A673 (cell line): ENCODE measurements at places on chromosomes 16 and 17.

DNA sequence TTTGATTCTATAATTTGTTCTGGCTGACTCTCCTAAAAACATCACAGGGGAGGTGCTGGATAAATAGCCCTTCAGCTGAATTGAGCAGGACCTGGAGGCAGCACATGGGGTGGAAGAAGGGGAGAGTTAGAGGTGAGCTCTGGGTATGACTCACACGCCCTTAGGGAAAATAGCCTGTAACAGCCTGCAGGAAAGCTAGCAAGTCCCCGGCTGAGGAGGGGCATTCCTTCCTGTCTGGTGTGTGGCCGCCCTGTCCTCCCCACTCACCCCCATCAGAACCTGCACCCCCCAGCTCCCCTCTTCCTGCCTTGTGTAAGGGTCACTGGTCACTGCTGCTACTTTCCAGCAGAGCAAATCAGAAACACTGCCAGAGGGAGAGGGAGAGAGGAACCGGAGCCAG lies 187.4 kb downstream of the C16orf95 start:
- DNase-seq, result no peak

- DNase-seq, result no peak
Observed at GRCh38 chr17:43829738-43830137, 3.2 kb downstream of the MPP3 start.

DNA sequence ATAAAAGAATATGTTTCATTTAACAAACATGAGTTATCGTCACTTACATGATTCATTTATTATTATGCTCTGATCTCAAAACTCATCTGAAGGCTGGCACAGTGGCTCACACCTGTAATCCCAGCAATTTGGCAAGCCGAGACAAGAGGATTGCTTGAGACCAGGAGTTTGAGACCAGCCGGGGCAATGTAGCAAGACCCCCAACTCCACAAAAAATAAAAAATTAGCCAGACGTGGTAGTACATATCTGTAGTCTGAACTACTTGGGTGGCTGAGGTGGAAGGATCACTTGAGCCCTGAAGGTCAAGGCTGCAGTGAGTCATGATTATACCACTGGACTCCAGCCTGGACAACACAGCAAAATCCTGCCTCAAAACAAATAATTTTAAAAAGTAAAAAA lies 16.0 kb downstream of the APPBP2 start:
- no peak for DNase-seq

DNA sequence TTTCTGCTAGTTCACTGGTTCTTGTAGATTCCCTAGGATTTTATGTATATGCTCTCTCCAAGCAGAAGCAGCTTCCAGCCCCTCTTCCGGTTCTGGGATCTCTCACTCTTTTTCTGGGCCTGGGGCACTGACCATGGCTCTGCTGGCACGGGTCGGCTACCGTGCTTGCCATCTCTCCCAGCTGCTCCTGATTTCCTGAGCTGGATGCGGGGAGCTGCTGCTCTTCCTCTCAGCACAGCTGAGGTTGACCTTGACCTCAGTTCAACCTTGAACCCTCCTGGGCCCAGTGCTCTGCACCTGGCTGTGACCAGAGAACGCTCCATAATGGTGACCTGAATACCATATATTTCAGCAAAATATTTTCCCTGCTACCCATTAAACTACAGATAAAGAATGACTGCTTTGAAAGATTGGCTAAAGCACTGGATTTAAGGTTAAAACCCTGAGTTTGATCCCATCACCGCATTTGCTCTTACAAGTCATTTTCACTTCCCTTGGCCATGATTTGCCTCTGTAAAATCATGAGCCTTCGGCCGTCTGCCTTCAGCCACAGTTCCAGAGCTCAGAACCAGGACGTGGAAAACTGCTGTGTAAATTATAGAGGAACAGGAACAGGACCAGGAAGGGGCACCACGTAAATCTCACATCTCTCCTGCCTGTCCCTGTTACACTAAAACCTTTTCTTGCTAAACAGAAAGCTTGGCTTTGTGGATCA lies 130.8 kb upstream of the CHMP6 start:
- DNase-seq, result no peak

- no peak for DNase-seq
Observed at GRCh38 chr17:51533219-51533618, 272.9 kb downstream of the UTP18 start.

DNA sequence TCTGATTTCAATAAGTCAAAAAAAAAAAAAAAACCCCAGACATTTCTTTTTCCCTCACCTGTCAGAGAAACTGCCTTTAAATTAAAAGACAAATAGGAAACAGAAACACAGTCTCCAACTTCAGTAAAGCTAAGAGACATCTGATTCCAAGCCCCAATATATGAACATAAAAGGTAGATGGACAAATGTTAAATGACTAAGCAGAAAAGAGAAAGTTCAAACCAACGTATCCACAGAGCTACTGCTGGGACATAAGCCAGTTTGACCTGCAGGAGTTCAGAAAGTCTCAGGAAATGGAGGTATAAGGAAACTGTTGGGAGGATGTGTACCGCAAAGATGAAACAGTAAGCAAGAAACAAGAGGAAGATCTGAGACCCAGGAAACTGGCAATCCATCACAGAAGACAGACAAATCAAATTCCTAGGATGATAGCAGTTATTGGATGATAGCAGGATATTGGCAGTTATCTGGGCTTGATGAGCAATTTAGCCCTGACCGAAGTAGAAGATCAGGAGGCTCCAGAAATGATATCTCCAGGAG lies 135.0 kb downstream of the BRIP1 start:
- DNase-seq, result no peak

- DNase-seq, result no peak
Observed at GRCh38 chr16:7849841-7850240, 517.2 kb downstream of the RBFOX1 start.
